ENCODE measurements at places on chromosomes 4 and X.

GRCh38 chr4:165454426-165454825, 75.6 kb downstream of the CPE start:
- DNase-seq = no peak

DNA sequence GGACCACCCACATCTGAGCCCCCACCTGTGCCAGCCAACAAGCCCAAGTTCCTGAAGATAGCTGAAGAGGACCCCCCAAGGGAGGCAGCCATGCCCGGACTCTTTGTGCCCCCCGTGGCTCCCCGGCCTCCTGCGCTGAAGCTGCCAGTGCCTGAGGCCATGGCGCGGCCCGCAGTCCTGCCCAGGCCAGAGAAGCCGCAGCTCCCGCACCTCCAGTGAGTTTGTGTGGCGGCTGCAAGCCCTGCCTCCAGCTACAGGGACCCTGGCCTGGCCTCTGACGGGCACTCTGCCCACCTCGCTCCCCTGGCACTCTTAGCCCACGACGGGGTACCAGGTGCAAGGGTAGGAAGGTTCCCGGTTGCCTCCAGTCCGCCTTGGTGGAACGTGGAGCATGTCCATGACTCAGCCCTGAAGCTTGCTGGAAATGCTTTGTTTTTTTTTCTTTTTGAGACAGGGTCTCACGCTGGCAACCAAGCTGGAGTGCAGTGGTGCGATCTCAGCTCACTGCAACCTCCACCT, 13.7 kb upstream of the ADD1 start:
- DNase-seq = no peak

DNA sequence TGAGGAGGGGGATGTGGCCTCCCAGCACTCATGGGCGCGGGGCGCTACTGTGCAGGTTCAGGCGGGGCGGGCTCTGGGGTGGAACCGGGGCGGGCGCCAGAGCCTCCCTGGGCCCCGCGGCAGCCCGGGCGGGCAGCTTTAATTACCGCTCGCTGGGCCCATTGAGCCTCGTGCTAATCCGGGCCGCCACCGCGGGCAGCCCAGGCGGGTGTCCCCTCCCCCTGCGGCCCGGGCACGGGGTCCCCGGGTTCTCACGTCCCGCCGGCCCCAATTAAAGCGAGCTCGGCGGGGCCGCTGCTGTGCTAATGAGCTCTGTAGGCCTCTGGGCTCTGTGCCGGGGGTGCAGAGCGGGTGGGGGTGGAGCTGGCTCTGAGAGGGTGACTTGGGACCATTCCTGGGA, 22.8 kb upstream of the FGFR3 start:
- DNase-seq = no peak

DNA sequence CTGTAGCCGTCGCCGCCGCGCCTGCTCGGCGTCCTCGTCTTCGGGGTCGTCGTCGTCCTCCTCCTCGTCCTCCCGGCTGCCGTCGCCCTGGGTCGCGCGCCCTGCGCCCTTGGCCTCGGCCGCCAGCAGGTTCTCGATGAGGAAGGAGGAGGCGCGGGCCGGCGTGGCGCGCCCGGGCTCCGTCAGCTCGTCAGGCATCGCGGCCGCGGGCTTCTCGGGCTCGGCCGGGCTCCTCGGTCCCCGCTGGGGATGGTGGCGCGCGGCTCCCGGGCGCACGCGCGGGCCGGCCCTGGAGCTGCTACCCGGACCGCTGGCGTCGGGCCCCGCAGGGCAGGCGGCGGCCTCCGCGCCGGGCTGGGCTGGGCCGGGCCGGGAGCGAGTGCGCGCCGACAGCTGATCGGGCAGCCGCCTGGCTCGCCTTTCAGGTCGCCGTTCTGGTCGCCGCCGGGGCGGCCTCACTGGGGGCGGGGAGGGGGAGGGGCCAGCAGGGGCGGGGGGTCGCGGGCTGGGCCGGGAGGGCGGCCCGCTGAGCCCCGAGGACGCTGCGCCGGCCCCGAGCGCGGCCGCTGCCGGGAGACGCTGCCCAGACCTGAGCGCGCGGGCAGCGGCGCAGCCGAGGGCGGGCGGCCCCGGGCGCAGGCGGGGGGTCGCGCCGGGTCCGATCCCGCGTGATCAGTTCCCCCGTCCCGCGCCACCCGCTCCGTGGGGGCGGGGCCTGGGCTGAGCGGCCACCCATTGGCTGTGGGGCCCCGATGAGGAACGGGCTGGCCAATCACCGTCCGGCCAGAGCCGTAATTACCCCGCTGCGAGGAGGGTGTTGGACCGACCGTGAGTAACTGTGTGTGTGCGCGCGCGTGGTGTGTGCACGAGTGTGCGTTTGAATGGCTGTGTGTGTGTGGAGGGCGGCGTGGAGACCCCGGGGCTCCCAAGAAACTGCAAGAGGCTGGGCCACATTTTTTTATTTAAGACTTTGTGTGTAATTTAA, at the start of gene HMX1:
Gene HMX1 (minus strand): TSS at position 423 of the 985 bp plus-strand sequence. CDS start 225 bp downstream, at position 198.
- peak; percentile 50 for DNase-seq

- no peak for DNase-seq
Measured at GRCh38 chr4:118872181-118872580, 16.5 kb upstream of the SYNPO2 start.

- no peak for DNase-seq
Measured at GRCh38 chrX:42143866-42144592, 220.7 kb upstream of the CASK start.

- no peak for DNase-seq
Measured at GRCh38 chr4:183411291-183411861, 33.1 kb upstream of the CDKN2AIP start.

GRCh38 chr4:111108153-111108552, 485.3 kb upstream of the PITX2 start:
- DNase-seq = no peak

- DNase-seq = no peak
Measured at GRCh38 chrX:44795945-44796450, 47.8 kb upstream of the DUSP21 start.

GRCh38 chr4:13992975-13993520, 365.5 kb upstream of the BOD1L1 start:
- DNase-seq = no peak

GRCh38 chr4:73127839-73128453, 58.4 kb upstream of the COX18 start:
- no peak for DNase-seq

GRCh38 chrX:45266456-45266855, 65.8 kb upstream of the DIPK2B start:
- DNase-seq = no peak

GRCh38 chr4:15996773-15997172, 33.8 kb upstream of the FGFBP2 start:
- DNase-seq = no peak

- no peak for DNase-seq
Measured at GRCh38 chr4:151628001-151628608, 132.7 kb downstream of the GATB start.

DNA sequence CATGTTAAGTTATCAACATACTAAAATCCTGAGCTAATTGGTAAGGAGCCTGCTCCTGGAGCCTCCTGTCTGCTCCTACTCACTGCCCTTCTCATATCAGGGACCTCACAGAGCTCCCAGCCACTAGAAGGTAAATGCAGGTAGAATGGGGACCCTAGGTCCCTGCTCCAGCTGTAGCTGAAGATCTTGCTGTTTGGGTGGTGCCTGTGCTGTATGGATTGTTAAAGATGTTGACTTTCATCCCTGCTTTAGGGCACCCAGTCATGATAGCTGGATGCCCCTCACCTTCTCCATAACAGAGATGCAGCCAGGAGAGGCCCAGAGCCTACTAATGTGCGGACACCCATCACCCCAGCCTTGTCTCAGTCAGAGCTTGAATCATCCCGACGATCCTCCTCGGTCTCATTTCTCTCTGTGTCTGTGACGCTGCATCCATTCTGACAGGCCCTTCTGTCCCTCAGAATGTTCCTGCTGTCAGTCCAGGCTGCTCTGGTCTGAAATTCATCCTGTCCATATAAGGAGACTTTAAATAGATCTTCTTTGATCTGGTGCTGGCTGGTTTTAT, 341.7 kb upstream of the GATB start:
- no peak for DNase-seq

All from DMS 273 treated with DMSO at 0.1 percent for 48 hours (cell line).